Stimulated activated CD4-positive, alpha-beta T cell treated with anti-CD3 and anti-CD28 coated beads, Interleukin-4, amount 100 ng/mL, for 24 hours (primary cell): ENCODE measurements at places on chromosomes 5 and 9.
A peak's percentile ranks its signal among the peaks of the same experiment; 100 is the strongest.

DNA sequence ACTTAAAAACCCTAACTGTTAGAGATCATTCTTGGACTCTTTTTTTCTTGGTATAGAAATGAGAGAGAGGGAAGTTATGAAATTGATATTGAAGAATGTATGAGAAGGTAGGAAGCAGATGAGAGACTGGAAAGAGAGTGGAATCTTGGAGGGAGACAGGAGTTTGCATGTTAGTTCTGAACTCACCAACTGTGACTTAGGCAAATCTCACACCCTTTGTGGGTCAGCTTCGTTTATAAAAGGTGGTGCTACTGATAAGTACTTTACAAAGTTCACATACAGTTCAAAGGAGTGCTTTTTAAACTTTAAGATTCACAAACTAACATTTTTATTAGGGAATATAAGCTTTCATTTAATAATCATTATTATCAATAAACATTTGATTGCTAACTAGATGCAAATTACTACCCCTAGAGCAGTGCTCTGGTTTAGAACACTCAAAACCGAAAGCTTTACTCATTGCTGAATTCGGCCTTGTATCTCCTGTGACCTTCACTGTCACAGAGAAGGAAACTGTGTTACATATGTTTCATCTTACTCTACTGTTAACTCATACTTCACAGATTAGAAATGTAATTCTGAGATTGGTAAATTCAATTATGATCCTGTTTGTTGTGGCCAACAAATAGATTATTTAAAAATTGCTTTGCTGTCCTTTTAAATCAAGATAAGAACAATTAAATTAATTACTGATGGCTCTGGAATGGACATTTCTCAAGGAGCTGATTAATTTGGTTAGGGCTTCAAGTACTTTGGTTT lies 143.2 kb downstream of the RMI1 start:
- DNase-seq = no peak

DNA sequence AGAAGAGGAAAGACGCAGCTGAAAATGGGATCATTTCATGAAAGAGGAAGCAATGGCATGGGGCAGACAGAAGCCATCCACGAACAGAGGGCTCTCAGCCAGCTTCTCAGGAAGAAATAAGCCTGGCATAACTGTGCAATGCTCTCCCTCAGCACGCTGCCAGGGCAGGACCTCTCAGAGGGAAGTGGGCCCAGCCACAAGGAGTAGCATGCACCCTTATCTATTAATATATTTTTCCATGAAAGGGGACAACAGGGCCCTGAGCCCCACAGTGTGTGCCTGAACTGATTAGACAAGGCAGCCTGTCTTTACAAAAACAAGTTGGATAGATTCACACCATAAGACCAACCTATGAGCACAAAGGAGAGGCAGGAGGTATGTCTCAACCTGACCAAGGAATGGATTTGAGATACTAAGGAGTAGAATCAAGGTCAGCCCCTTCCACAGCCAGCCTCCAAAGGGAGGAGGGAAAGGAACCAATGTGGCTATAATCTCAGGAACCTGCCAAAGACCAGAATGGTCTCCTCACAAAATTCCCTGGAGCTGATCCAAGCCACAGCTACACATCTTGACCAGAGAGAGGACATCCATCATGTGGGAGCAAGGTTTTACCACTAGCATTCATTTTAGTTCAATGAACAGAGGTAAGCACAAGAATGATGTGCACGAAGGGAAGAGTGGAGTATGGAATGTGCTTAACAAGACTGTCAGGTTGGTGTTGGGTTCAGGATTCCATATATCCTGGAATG lies 154.8 kb downstream of the SIL1 start:
- no peak for DNase-seq

GRCh38 chr5:67400752-67401151 lies 204.2 kb upstream of the CD180 start:
- DNase-seq = no peak

GRCh38 chr5:177183766-177184360 lies 50.3 kb downstream of the NSD1 start:
- no peak for DNase-seq

DNA sequence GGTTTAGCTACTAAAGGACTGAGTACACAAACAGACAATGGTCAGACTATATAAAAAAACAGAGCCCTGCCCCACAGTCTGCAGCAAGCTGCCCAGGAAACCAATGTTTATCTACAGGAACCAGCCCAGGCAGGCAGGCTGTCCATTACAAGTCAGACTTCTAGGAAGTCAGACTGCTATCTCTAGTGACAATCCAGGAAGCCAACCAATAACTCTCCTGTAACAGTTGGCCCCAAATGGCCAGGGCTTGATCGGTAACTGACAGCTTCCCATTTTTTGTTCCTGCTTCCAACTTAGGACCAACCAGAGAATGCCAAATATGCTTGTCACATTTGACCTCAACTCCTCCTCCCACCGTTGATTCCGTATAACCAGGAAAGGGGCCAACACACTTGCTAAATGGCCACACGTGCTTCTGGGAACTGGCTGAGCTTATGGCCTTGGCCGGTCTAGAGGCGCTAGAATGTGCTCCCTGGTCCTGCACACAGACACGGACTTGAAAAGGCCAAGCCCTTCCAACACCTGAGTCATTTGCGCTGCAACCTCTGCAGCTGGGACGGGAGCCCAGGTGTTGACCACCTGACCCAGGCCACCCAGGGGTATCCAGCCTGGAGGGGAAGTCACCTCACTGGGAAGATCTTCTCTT lies 79.6 kb upstream of the CDK20 start:
- DNase-seq = no peak

- no peak for DNase-seq
Measured at GRCh38 chr9:20331095-20331685, 291.1 kb downstream of the MLLT3 start.

GRCh38 chr9:127873223-127873691 lies 4.2 kb downstream of the AK1 start:
- no peak for DNase-seq

DNA sequence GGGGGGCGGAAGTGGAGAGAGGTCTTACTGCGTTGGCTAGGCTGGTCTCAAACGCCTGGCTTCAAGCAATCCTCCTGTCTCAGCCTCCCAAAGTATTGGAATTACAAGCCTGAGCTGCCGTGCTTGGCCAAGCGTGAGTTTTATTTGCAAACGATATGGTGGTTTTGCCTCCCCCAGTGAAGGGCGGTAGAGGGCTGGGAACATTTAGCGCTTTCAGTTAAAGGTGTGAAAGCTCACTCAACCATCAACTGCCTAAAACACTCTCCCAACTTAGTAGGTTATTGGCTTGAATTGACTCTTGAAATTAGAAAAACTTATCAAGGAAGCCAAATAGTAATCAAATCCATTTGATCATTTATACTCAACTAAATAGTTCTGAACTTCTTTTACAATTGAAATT lies 156.3 kb downstream of the ESM1 start:
- DNase-seq = no peak

DNA sequence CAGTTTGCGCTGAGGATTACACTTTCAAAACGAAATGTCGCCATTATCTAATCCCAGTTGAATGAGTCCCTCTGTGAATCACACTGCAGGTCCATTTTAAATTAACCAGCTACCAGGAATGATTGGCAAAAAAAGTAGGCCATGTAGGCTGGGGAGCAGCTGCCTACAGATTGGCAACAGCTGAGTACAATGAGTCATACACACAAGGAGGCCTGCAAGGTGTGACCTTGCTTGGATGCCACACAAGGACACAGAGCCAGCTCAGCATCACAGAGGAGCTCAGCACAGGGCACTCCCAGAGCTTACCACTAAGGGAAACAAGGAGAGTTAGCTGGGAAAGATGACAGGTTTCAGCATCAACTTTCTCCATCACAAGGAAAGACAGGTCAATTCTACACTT lies 12.9 kb downstream of the HAVCR1 start:
- no peak for DNase-seq

DNA sequence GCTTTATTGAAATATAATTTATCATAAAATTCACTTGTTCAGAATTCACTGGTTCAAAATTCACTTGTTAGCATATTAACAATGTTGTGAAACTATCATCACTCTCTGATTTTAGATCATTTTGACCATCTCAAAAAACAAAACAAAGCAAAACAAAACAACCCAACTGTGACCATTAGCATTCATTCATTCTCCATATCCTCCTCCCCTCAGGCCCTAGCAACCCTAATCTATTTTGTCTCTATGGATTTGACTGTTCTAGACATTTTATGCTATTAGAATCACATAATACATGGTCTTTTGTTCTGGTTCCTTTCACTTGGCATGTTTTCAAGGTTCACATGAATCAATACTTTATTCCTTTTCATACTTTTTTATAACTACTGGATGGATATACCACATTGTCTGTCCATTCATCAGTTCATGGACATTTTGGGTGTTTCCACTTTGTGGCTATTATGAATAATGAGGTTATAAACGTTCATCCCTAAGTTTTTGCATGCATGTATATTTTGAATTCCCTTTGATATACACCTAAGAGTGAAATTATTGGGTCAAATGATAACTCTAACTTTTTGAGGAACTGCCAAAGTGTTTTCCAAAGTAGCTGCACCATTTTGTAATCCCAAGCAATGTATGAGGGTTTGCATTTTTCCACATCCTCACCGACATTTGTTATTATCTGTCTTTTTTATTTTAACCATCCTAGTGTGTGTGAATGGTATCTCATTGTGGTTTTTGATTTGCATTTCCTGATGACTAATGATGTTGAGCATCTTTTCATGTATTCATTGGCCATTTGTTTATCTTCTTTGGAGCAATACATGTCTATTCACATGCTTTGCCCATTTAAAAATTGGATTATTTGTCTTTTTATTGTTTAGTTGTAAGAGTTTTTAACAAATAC lies 304.1 kb downstream of the SH3GL2 start:
- DNase-seq = no peak

DNA sequence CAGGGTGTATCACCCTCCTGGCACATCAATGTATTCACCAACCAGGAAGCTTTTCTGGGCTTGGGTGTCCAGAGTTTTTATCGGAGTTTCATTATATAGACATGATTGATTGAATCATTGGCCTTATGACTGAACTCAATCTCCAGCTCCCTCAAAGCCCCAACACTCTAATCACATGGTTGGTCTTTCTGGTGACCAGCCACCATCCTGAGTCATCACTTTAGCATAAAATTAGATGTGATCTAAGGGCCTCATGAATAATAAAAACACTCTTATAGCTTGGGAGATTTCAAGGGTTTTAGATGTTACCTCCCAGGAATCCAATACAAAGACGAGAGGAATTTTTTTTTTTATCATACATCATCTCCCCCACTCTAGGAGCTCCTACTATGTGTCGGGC lies 7.7 kb upstream of the PBX3 start:
- DNase-seq = no peak

GRCh38 chr9:133869674-133870405 lies 122.3 kb downstream of the VAV2 start:
- peak; percentile 14 for DNase-seq

DNA sequence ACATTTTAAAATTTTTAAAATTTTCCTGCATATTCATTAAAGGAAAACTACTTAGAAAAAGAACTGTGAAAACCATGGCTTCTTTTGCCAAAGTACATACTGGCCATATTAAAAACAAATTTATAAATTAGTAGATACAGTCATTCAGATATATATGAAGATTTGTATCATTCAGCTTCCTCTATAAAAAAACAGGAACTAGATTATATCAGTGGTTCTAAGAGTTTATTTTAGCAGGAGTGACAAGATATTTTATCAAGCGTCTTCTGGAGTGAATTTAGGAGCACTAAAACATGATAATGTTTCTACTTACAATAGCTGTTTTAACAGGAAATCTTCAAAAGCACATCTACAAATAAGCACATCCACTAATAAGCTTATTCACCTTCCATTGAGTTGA lies 171.4 kb downstream of the RAPGEF6 start:
- DNase-seq = no peak

GRCh38 chr9:126809068-126809467 lies 4.2 kb downstream of the ZBTB43 start:
- DNase-seq = no peak

DNA sequence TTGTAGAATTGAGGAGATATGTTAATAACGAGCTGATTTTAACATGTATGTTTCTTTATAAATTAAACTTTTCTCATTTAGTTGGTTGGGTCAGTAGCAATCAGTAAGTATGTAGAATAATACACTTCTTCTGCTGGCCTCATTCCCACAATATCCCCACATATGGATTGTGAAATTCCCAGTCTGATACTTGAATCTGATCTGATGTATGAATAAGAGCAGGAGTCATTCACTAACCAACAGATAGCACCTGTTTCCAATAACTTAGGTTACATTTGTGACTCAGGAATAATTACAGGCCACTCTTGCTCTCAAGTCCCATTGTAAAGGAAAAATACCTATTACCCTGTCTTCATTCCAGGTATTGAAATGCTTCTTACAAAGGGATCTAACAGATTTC lies 23.9 kb downstream of the SLC36A1 start:
- DNase-seq = no peak

DNA sequence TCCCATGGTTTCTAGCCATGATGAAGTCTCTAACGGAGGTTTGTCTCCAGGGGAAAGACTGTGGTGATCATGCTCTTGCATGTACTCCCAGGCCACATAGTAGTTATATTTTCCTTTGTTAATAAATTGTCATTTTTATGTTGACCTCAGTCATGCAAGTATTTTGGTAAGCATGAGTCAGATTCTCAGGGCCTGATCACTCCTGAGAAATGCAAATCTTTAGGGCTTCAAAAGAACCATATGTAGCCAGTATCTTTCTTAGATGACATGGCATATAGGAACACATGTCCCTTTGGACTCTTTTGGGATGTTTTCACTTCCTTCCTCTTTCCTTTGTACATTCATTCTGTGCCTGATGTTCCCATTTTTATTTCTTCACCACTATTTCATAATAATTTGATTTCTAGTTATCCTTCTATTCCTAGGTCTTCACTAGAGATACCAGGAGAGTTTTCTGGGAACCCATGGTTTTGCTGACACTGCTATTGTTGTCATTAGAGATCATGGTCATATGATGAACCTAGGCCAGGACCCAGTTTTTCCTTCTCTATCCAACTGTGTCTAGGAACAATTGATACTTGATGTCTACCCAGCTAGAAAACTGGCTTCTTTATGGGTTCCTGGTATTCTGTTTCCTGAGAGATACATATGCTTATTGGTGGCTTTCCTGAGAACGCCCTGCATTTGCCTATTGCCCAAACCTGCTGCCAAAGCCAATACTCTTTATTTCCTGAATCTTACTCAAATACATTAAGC lies 248.1 kb upstream of the NREP start:
- no peak for DNase-seq

- no peak for DNase-seq
Measured at GRCh38 chr9:12464910-12465512, 228.2 kb upstream of the TYRP1 start.
